ENCODE measurements at places on chromosomes 6 and 20. TPM values are rescaled to one million over a fixed set of nuclear protein-coding genes. Genes with fewer than 3 reads are reported as not detected.

Gene IRF4
- total RNA-seq: not detected

Gene KIF13A
- 71.2 TPM for total RNA-seq

Gene IMPG1
- total RNA-seq: not detected

Gene BTN1A1
- total RNA-seq: not detected

Gene FAXC
- 7.2 TPM for total RNA-seq

Gene POU3F2
- total RNA-seq: not detected

Gene MYL9
- 29.4 TPM for total RNA-seq

Gene SNRNP48
- 8.8 TPM for total RNA-seq

Gene COL21A1
- not detected for total RNA-seq

Gene CCN2
- total RNA-seq: 65.4 TPM

- DNase-seq: no peak
Measured at GRCh38 chr20:38221119-38221589, 39.4 kb downstream of the KIAA1755 start.

- no peak for DNase-seq
Measured at GRCh38 chr20:21523281-21523868, 9.5 kb upstream of the NKX2-2 start.

DNA sequence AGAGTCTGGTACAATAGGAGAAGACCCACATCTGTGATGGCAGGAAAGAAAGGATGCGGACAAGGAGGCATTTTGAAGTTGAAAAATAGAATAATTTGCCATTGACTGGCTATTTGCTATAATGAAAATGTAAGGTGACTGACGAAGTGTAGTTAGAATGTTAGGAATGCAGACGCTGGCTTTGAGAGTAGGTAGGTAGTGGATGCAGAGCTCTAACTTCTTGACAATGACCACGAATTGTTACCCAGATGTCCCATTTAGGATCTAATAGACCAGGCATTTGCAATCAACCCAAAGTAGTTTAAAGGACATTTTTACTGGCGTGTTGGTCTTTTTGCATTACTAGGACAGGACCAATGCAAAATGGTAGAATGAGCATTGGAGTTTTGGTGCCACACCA is 14.2 kb downstream of the MLIP start:
- DNase-seq: no peak

DNA sequence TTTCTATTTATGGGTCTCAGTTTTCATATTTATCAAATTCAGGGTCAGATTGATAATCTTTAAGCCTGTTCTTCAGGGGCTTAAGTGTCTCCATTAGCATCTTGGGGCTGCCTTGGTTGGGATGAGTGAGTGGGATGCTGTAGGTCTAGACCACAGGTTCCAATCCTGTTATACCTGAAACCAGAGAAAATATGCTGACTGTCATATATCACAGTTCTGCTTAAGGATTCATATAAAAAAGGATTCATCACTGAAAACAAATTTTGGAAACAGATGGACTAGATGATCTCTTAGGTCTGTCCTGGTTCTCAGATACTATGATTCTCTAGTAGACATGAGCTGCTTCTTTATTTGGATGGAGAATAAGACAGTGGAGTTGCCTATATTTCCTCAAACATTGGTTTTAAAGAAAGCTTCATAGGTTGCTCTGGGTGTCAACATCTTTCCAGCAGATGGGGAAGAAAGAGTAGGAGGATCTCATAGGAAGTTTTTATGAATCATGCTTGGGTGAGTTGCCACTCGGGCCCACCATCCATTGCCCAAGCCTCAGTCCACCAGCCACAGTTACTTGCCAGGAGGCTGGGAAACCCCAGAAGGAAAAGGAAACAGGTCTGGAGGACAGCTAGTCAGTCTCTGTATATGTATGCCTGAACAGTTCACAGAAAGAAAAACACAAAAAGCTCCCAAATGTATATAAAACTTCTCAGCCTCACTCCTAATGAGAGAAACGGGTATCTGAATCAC is 42.9 kb upstream of the MAP7 start:
- peak; percentile 76 for DNase-seq

DNA sequence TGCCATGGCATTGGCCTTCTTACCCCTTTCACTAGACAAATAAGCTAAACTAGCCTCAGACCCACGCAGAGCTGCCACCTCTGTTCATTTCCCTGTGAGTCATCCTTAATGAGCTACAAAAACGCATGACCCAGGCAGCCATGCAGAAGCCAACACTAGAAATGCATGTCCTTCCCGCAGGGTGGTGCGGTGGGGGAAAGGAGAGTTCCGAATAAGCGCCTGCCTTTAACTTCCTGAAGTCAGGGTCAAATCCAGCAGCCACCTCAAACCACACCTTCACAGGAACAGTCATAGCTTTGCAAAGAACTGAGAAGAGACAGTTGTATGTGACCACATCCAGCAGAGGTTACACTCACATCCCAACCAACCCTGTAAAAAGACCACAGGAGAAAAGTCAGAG is 40.4 kb downstream of the IRF4 start:
- no peak for DNase-seq

DNA sequence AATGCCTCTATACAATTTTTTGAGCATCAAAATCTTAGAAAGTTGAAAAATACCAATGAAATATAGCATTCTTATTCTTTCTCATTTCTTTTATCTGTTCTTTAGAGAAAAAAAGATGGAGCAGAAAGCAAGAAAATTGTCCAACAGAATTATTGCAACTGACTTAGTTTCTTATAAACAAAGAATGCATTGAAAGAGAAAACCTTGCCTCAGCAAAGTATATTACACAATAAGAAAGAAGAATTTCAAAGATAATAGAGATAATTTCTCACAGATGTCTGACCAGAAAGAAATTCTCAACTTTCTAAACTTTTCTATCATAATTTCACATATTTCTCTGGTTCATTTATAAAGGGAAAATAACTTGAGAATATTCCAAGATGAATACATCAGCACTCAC is 47.0 kb upstream of the PRND start:
- no peak for DNase-seq

DNA sequence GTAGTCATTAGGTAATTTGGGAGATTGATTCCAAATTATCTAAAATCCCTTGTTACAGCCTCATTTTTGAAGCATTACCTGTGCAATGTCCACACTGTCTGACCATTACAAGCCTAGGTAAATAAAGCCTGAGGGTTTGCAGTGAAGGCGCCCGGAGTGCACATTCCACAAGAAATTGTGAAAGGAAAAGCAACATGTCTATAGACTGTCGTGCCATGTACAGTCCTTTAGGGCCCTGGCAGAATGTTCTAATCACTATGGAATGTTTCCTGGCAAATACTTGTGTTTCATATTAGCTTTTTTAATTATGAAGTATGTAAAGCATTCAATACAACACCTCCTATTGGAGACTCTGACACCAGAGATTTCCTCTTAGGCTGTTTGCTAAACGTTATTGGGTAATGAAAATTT is 28.9 kb downstream of the PREP start:
- peak; percentile 79 for DNase-seq

DNA sequence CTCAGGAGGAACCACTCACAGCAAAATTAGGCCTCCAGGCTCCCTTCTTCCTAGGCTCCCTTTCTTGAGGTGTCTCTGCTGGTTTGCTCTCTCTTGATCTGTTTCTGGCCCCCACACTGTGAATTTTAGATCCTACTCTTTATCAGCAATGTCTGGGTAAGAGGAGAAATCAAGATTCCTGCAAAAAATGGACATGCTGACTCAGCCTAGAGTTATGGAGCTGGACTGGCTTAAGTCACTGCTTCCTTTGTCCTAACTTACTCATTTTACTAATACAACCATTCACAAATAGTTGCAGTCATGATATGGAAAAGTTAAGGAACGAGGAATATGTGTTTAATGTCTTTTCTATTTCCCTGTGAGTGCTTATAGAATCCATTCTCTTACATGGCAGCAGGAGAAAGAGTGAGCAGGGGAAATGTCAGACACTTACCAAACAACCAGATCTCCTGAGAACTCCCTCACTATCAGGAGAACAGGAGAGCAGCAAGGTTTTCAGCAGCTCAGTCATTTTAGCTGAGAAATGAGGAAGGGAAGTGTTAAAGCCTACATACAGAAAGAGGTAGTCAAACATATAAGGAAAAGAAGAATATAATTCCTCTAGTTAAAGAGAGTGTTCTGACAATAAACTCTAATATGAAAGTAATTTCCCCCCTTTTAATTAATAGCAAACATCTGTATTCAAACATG is 160.8 kb downstream of the PDE7B start:
- DNase-seq: no peak

DNA sequence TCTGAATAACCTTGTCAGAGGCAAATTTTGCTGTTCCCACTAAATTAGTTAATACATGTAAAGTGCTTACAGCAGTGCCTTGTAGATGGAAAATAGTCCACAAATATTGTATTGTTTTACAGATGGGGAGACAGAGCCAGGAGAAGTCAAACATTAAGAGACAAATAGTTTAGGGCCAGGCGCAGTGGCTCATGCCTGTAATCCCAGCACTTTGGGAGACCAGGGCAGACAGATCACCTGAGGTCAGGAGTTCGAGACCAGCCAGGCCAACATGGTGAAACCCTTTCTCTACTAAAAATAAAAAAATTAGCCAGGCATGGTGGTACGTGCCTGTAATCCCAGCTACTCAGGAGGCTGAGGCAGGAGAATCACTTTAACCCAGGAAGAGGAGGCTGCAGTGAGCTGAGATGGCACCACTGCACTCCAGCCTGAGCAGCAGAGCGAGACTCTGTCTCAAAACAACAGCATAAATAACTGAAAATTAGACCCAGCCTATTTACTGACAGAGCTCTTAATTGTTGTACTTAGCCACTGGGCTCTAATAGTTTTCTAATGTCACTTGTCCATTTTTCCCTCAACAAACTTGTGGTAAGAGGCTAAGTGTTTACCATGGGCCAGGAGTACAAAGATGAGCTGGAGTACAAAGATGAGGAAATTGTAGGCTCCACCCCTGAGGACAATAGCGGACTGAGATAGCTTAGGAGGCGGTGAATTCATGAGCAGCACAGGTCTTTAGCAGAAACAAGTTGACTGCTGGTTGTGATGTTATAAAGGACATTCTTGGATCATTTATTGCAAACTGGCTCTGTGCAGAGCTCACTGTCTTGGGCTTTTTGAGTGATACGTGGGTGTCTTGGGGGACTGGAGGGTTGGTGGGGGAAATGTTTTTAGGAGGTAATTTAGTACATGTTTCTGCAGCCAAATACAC is 6.4 kb downstream of the ZSWIM3 start:
- DNase-seq: no peak

DNA sequence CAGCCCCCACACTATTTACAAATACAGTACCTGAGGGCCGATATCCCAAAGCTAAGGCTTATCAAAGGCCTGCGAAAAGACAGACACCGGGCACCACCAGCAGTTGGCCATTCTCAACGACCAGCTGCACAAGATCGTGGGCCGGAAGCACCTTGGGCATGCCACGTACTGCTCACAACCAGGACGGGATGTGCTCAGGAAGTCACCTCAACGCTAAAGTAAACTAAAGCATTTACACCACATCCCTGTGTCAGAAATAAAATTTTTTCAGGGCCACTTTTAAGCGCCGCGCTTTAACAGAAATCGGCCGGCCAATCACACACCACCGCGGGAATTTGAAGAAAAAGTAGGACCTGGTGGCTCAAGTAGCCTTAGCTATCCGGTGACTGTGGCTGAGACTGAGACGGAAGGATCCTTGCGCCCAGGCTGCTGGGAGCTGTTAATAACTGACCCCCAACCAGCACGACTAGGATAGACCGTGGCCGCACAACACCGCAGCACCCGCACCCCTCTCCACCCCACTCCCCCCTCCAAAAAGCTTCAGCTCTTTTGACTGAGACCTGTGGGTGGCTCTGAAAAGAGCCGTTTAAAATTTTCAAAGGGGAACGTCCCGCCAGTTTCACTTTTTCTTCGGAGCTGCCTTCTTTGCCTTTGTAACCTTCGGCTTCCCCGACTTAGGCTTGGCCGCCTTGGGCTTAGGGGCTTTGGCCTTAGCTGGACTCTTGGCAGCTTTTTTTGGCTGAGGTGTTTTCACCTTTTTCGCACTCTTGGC is 131.2 kb upstream of the BTN3A2 start:
- DNase-seq: peak; percentile 60

- DNase-seq: no peak
Measured at GRCh38 chr6:138500045-138500665, 861 bp upstream of the NHSL1 start.

- peak; percentile 29 for DNase-seq
Measured at GRCh38 chr6:52834481-52834880, 6.1 kb downstream of the GSTA5 start.

- no peak for DNase-seq
Measured at GRCh38 chr20:52622081-52622480, 350.1 kb upstream of the TSHZ2 start.

DNA sequence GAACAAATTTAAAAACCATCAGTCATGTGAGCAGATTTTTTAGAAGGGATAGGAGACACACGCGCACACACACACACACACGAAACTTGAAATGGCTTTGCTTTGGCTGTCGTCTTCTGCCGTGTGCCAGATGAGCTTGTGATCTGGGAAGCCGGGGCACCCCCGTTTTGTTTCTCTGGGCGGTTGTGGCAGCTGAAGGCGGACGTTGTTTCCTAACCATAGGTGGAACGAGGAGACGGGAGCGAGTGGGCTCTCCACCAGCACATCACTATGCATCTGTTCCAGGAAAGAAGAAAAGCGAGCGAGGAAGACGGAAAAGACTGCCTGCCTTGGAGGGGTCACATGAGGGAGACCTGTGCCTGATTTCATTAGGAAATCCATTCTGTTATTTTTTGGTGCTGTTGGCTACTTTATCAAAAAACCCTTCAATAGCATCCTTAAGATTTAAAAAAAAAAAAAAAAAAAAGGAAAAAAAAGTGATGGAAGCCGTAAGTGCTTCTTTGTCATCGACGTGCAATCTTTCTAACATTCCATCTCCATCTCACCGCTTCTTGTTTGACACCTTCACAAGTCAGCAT is 142.1 kb downstream of the DTNBP1 start:
- DNase-seq: no peak

DNA sequence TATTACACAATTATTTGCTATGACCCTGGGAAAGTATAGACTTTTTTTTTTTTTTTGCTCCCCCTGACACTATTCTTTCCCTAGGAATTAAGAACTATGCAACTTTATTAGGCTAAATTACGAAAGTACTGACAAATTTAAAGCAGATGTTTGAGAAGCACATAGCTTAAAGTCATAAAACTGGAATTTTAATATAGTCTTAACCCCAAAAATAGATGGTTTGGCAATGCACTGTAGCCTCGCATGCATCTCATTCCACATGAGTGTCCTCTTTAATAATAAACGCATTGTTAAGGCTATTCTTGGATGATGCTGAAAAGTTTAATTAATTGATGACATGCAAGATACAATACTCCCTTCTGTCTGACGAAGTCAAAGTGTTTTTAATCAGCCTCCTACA is 49.3 kb downstream of the TBC1D7 start:
- DNase-seq: no peak

DNA sequence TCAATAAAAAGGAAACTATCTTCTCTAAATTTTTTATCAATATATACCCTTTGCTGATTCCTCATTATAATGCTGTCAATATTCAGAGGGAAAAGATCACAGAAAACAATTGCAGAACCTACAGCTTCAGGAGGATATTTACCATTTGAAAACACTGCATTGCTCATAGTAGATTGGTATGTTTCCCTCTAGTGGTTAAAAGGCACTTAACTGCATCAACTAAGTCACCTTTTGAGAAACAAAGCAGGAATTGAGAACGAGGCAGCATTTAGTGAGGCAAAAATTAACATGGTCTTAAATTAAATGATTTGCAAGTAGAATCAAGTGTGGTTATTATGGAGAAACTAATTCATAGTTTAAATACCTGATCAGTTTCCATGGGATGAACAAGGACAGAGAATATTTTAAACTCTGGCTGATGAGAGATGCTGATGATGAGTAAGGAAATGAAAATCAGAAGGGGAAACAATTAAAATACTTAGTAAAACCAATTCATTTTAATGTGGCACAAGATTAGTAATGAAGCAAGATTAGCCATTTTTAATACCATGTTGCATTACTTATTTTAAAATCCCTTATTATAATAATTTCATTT is 642.1 kb downstream of the EPHA7 start:
- peak; percentile 1 for DNase-seq
